ENCODE measurements at places on chromosomes 2 and 18. TPM values are rescaled to one million over a fixed set of nuclear protein-coding genes. Genes with fewer than 3 reads are reported as not detected.

DNA sequence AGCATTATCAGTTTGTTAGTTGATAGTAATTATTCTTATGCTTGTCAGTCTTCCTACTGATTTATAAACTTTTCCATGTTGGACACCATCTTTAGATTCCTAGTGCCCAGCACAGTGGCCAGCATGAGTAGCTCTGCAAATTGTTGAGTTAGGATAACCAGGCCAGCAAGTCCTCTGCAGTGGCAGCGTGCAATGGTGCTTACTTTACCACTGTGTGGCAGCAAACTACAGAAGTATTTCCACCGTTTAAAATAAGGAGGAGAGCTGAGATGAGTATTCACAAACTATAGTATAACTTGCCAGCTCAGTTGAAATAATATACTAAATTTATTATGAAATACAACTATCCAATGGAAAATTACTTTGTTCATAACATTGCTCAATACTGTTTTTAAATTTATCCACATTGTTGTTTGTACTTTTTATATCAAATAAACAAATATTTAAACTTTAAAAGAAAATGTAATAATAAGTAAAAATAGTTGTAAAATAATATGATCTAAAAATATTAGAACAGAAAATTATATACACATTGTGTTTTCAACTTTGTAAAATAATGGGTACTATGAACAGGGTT is 9.3 kb upstream of the THADA start:
- no peak overlapping the region for H3K4me3 ChIP-seq
- no peak for DNase-seq
- peaks cover 5% of the 10 kb centered on the region for H3K27me3 ChIP-seq
- no peaks in the 10 kb centered on the region for H3K36me3 ChIP-seq

DNA sequence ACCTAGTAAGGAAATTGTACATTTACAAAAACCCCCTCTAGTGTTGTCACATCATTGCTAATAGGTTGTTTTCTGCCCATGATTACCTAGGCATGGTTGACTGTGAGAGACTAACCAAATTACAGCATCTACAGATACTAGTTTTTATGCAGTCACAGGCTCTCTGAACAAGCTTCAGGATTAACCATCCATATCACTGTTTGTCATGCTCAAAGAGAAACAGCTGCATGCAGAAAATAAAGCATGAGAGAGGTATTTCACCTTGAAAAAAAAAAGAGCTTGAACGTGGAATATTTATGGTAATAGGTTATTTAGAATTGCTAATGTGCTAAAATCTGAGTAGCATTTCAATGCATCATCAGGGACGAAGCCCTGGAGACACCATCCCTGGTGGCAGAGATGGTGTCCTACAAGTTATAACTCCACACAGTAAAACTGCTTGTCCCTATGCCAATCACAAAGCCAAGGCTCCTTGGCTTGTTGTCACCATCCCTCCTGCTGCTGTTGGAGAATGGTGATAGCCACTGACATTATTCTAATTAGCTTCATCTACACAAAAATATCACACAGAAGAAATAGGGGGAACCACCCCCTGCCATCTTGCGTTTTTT is 5.4 kb downstream of the NEB start:
- H3K36me3 ChIP-seq = no peaks in the 10 kb centered on the region
- H3K27me3 ChIP-seq = no peaks in the 10 kb centered on the region
- H3K4me3 ChIP-seq = peak overlapping the region; percentile 75

GRCh38 chr2:1988594-1988993 is 244.3 kb upstream of the PXDN start:
- peaks cover 20% of the 10 kb centered on the region for H3K27me3 ChIP-seq
- H3K4me1 ChIP-seq = peaks cover 14% of the 10 kb centered on the region
- no peak overlapping the region for H3K27ac ChIP-seq
- H3K36me3 ChIP-seq = no peaks in the 10 kb centered on the region
- no peak for DNase-seq

SPP2 gene
- not detected for polyA plus RNA-seq

HTR2B gene
- not detected for polyA plus RNA-seq

GRCh38 chr2:128369108-128369555 is 50.5 kb upstream of the HS6ST1 start:
- no peaks in the 10 kb centered on the region for H3K27me3 ChIP-seq
- no peak for DNase-seq
- peak overlapping the region; percentile 83 for H3K27ac ChIP-seq
- no peak overlapping the region for H3K4me3 ChIP-seq
- no peaks in the 10 kb centered on the region for H3K36me3 ChIP-seq

DNA sequence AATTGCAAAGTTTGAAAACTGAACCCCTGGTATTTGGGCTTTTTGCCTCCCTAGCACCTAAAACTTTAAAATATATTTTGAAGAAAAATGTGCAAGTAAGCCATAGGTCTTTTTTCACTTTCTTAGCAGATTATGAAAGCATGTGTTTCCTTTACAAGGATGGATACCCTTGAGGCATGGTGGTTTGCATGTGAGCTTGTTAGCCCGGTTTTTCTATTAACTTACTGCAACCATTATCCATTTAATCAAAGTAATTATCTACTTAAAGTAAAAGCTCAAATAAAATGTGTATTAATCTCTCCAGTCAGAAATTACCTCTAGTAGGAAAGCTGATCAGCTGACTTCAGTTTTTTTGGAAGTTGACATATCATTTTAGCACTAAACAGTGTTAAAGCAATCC is 140.6 kb downstream of the EML6 start:
- H3K27ac ChIP-seq = no peak overlapping the region
- DNase-seq = no peak
- peaks cover 14% of the 10 kb centered on the region for H3K4me1 ChIP-seq
- no peak overlapping the region for H3K4me3 ChIP-seq
- H3K36me3 ChIP-seq = no peaks in the 10 kb centered on the region

SCTR gene
- not detected for polyA plus RNA-seq

CHRNG gene
- not detected for polyA plus RNA-seq

UGT1A5 gene
- polyA plus RNA-seq = not detected
